NCI-H1436 (cell line): ENCODE measurements at places on chromosomes 5 and 9.
A peak's percentile ranks its signal among the peaks of the same experiment; 100 is the strongest.

DNA sequence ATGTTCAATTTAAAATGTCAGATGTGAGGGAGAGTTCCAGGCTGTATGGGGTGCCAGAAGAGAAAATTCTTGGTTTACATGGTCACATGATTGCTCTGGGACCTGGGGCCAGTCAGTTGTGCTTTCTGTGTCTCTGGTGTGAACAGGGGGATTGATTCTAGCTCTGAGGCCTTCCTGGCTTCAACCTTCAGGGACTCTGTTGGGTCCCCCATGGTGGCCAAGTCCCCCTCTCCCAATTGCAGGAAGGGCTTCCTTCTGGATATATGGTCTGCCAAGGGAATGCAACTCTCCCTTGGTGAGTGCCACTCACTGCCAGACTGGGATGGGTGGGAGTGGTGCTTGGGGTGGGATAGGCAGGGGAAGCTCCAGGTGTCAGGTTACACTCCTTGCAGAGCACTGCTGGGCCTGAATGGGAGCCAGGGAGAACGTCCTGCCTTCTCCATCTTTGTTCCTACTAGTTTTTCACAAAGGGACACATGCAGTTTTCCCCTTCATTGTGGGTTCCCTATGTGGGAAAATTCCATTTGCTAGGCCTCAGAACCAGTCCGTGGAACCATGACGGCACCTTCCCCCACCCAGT lies 153.2 kb downstream of the MELK start:
- no peak for DNase-seq

GRCh38 chr9:108815156-108815555 lies 40.6 kb downstream of the ACTL7B start:
- no peak for DNase-seq

DNA sequence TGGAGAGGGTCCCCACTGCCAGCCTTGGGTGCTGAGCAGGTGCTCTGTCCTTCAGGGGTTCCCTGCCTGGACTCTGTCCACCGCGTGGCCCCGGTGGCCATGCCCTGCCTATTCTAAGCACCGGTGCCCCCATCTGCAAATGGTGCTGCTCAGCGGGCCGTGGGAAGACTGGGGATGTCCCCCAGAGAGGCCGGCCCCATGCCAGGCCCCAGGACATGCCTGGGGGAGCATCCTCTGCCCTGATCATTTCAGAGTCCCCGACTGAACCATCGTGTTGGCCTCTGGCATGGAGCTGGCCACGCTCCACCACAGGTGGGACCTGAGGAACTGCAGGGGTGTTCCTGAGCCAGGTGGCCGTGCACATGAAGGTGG lies 64.7 kb downstream of the RXRA start:
- no peak for DNase-seq

- no peak for DNase-seq
These were observed 110.1 kb upstream of the LRRTM2 start for GRCh38 chr5:138985256-138985655.

- no peak for DNase-seq
These were observed 100.5 kb upstream of the GNAQ start for GRCh38 chr9:78131969-78132700.

DNA sequence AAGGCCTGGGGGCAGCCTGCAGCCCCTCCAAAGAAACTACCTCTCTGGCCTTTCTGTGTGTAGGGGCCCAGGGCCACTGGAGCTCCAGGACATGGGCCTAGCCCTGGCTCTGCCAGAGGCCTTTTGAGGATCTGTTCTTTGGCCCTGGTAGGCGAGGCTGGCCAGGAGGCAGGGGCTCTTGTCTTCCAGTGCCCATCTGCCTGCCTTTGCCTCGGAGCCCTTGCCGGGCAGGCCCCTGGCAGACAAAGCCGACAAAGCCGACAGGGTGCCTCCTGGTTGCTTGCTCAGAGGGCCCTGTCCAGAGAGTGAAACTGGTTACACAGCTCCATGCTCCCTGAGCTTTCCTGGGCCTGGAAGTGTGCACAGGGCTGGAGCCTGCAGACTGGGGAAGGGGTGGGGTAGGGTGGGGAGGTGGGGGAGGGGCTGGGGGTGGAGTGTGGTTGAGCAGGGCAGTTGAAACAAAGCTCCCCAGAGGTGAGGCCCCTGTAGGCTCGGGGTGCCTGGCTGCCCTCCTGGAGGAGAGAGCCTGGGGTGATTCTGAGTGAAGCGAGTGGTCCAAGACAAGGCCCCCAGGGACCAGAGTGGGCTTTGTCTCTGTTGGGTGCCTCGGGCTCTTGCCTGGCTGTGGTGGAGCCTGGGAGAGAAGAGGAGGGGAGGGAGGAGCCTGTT lies 29.3 kb downstream of the PTPA start:
- peak; percentile 80 for DNase-seq

GRCh38 chr5:3858524-3858923 lies 262.9 kb downstream of the IRX1 start:
- no peak for DNase-seq

- DNase-seq, result no peak
These were observed 53.4 kb downstream of the SLC22A5 start for GRCh38 chr5:132422720-132423437.

GRCh38 chr5:170143710-170144109 lies 38.0 kb downstream of the FOXI1 start:
- DNase-seq, result no peak

GRCh38 chr5:133868946-133869518 lies 99.4 kb downstream of the C5orf15 start:
- DNase-seq, result peak; percentile 11

DNA sequence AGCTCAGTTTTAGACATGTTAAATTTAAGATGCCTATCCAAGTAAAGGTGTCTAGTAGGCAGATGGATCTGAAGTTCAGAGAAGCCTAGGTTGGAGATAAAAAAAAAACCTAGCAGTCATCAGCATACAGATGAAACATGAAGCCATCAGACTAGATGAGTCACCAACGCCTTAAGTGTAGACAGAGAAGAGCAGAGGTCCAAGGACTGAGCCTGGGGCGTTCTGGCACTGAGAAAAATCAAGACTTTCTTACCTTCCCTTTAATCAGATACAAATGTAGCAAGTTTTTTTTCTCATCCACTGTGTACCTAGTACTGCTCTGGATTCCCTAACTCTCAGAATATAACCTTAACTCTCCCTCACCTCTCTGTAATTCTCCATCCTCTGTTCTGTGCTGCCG lies 97.3 kb downstream of the SIL1 start:
- DNase-seq, result no peak

DNA sequence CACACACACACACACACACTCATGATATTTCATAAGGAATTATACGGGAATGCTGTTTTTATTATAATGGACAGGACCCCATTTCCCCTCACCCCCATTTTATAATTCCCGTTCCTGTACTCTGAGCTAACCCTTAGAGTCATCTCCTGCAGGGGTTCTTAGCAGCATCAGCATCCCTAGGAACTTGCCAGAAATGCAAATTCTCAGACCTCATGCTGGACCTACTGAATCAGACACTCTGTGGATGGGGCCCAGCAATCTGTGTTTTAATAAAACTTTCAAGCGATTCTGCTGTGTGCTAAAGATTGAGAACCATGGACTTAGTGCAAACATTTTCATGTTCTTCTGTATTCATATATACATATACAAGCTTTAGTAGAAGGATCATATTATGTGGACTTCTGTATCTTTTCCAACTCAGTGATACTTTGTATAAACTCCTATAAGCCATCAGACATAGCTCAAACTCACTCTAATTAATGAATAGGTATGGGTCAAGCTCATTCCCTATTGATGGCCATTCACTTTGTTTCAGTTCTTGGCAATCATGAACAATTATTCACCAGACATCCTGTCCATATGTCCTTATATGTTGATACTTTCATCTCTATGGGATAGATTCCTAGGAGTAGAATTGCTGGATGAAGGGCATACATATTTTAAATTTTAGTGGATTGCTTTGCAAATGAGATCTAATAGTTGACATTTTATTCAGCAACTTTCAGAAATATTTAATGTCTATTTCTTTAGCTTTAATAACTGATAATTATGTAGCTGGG lies 65.5 kb downstream of the ARHGEF28 start:
- DNase-seq, result no peak

- DNase-seq, result peak; percentile 52
These were observed 89.0 kb downstream of the RFX3 start for GRCh38 chr9:3436629-3437420.

- DNase-seq, result no peak
These were observed 77.2 kb downstream of the SLCO6A1 start for GRCh38 chr5:102421647-102422046.

DNA sequence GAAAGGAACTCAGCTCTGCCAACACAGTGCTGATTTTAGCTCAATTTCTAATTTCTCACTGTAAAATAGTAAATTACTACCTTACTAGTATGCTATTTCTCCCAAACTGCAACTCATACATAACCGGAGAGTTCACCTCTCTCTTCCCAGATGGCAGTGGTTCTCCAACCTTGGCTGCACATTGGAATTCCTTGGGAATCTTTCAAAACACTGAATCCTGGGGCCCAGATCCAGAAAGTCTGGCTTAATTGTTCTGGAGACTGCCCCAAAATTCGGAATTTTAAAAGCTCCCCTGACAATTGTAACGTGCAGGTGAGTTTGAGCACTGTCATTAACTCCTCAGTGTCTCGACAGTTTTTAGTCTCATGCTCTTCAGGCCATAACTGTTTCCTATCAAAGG lies 100.3 kb downstream of the SLC1A3 start:
- no peak for DNase-seq

DNA sequence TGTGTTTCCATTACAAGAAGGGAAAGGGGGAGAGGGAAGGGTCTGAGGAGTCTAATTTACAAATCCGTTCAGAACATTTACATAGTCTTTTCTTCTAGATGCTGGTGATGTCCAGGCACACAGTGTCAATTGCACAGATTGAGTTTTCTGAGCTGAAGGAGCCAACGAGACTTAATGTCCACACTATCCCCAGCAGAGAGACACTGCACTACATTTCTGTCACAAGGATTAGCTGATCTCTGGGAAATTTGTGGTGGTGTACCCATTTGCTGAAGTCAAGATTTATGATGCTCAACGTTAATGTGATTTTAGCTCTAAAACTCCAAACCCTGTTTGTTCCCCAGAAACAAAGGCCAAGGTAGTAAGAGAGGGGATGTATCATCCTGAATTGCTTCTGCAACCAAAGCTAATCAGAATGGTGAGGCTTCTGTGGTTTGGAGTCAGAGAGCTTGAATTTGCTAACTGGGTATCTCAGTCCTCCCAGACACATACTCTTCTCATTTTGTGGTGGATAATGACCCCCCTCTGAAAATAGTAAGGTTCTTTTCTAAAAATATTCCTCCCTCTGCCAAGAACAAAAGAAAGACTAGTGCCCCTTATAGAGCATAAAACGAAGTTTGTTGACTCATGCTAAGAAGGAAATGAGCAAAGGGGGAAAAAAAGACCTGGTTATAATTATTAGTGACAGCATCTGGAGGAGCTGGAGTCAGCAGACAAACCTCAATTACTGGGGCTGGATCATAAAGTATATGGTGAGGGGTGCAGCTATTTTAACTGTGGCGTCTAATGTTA lies 416.9 kb downstream of the PSAT1 start:
- peak; percentile 47 for DNase-seq

- DNase-seq, result no peak
These were observed 214.9 kb upstream of the WWC1 start for GRCh38 chr5:168076561-168076991.

DNA sequence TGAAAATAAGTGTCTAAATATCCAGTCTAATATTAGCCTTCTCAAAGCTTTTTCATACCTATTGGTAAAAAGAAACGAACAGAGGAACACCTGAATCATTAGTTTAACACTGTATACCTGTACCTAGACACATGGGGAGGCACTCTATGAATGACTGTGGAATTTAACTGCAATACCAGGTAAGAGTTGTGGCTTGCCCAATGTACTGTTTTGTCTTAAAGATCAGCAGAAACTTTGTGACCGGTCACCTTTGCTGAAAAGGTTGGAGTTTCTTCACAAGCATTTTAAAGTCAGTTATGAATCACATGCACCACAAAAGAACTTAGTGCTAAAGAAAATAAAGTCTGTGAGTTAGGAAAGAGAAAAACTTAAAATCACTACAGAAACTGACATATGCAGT lies 2.4 kb downstream of the PGGT1B start:
- DNase-seq, result no peak

DNA sequence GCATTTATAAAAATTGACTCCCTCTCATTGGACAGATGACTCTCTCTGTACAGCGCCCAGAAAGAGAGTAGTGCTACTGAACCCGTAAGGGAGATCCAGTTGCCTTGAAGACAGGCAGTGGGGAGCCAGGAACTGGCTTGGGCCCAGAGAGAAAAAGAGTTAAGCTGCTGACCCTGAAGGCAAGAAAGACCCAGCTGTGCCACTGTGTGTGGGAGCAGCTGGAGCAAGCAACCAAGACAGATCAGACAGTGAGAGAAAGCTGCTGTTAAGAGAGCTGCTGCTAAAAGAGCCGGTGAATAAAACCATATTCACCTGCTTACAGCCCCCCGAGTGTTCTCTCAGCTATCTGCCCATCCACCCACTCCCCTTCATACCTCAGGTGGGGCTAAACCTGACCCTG lies 149.7 kb upstream of the ADAMTS16 start:
- no peak for DNase-seq

DNA sequence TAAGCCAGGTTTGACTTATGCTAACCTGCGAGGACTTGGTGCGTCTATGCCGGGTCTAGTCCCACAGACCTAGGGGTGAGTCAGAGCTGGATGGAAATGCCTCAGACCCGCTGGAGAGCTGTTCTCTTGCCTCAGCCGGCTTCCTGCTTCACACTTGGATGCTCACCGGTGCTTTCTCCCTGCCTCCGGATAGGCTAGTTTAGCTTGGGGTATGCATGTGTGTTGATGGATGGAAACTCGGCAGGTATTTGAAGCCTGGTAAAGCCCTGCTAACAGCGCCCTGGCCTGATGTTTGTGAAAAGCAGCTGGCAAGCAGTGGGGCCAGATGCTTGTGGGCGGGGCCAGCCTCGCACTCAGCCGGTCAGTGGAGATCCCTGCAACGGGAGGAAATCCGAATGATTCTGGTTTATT lies 29.3 kb downstream of the PRRC2B start:
- DNase-seq, result no peak

GRCh38 chr9:109012876-109013678 lies at the start of gene CTNNAL1:
TSS of gene CTNNAL1 (minus strand) at chr9:109013499. CDS start at chr9:109013442, 57 bp downstream.
- peak; percentile 87 for DNase-seq

- no peak for DNase-seq
These were observed 171.0 kb upstream of the OTULINL start for GRCh38 chr5:14410394-14411201.

DNA sequence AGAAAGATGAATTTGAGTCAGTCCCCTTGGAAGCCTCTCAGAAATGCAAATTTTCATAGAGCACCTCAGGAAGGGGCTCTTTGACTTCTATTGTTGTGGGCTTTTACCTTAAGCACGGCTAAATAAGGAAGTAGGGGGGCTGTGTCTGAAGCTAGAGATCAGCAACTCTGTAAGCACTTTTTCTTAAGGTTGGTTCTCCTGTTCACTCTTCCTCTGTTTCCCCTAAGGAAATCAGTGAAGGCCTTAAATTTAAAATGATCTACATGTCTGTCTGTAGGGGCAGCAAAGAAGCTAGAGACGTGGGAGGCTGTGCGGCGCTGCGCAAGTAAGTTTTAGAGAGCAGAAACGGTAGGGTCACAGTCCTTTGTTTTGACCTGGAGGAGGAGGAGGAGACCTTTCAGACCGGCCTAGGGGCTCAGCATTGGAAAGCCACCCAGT lies 1.2 kb upstream of the CDC14B start:
- DNase-seq, result no peak

- no peak for DNase-seq
These were observed 6.5 kb downstream of the SPAAR start for GRCh38 chr9:35915681-35916294.
